Activated B cell treated with CpG ODN at 0.5 μM for 24 hours (primary cell): ENCODE measurements at places on chromosomes 1 and 21.

- H3K4me1 ChIP-seq, result peaks cover 98% of the 10 kb centered on the region
- H3K27me3 ChIP-seq, result no peaks in the 10 kb centered on the region
- DNase-seq, result peak; percentile 24
- peak overlapping the region; percentile 65 for H3K27ac ChIP-seq
- H3K36me3 ChIP-seq, result peaks cover 74% of the 10 kb centered on the region
These were observed 9.6 kb downstream of the TENT5C start for GRCh38 chr1:117615474-117615873.

DNA sequence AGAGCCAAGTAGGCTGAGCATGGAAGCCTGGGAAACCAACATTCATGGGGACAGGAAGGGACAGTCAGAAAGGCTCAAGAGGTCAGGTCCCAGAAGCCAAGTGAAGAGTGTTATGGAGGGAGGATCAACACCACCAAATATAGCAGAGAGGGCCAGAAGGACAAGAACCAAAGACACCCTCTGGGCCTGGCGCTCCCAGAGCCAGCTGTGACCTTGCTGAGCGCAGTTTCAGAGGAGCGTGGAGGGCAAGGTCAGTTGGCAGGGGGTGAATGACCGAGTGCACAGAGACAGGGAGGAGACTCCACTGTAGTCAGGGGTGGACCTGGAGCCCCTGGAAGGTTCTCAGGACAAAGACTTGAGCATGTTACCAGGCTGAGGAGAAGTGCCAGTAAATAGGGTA, 4.4 kb upstream of the ASCL5 start:
- H3K36me3 ChIP-seq, result peaks cover 25% of the 10 kb centered on the region
- no peak overlapping the region for H3K4me3 ChIP-seq
- no peak overlapping the region for H3K27ac ChIP-seq
- H3K27me3 ChIP-seq, result peaks cover 5% of the 10 kb centered on the region
- DNase-seq, result no peak
- no peaks in the 10 kb centered on the region for H3K4me1 ChIP-seq

GRCh38 chr1:60895252-60895651, 187.1 kb upstream of the NFIA start:
- no peak for DNase-seq
- peaks cover 2% of the 10 kb centered on the region for H3K27me3 ChIP-seq
- H3K4me3 ChIP-seq, result no peak overlapping the region

GRCh38 chr1:192639607-192640368, 3.8 kb downstream of the RGS13 start:
- DNase-seq, result no peak
- no peak overlapping the region for H3K4me3 ChIP-seq
- H3K4me1 ChIP-seq, result peaks cover 7% of the 10 kb centered on the region
- H3K27ac ChIP-seq, result peak overlapping the region; percentile 13
- H3K36me3 ChIP-seq, result no peaks in the 10 kb centered on the region
- H3K27me3 ChIP-seq, result peaks cover 23% of the 10 kb centered on the region
